ENCODE measurements at places on chromosomes 11 and 22.

DNA sequence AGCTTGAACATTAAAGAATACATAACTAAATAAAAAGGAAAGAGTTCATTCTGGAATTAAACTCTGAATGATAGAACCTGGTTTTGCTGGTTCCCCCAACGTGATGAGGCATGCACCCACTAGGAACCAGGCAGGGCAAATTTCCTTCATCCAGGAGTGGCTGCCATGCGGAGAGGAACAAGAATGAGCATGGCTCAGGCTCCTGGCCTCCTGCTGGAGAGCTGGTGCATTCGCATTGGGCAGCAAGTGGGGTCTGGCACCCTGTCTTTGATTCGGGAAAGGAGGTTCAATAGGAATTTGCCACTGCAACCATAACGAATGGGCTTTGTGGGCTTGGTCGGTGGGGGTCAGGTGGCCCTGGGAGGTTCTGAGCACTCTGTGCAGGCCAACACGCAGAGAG lies 169.8 kb upstream of the TENM4 start:
- no peak for DNase-seq

- DNase-seq: no peak
Observed at GRCh38 chr22:17753401-17753989, 20.8 kb downstream of the BID start.

DNA sequence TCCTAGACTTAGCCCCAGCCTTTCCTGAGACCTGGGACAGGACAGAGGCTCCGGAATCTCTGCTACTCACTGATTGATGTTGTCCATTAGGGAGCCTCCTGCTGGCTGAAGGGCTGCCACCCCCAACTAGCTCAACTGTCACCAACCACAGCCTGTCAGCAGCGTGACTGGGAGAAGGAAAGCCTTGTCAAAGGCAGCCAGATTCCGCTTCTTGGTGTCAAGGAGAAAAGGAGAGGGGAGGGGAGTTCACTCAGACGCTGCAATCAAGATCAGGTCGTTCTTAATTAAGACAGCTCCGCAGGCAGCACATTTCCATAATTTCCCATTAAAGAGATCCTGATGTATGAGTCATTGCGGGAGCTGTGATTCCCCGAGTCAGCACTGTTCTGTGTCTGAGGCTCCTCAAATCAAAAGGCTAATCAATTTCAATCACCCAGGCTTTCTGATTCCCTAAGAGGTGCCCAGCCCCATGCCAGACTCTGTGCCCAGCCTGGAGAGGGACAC lies 152.8 kb upstream of the ZBED5 start:
- DNase-seq: peak; percentile 33

GRCh38 chr11:120306519-120307242 lies 18.4 kb upstream of the TLCD5 start:
- DNase-seq: no peak

DNA sequence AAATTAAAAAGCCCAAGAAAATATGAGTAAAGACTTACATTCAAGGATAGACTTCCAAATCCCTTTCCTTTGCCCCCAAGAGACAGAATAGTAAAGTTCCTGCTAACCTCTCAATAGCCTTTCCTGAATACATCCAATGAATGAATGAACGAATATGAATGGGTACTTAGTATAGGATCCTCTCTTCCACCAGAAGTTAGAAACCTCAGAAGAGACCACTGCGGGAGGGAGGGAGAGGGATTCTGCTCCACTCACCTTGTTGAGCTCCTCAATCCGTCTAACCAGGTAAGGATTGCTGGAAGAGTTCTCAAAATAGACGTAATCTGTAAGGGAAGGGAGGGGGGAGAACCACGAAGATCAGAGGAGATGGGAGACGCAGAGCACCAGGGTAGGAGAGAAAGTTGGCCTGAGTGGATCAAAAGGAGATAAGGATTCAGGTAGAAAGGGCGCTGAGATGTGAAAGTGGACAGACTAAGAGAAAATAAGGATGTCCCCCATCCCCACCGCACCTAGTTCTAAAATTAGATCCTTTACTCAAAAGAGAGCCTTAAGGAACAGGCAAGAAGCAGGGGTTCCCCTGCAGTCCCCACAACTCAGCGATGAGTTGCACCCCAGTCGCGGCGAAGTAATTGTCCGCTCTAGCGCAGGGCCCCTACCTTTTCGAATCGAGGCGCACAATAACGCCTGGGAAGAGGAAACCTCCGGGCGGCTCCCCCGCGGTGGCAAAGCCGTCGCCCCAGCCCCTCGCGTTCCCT lies 1.1 kb downstream of the MTA2 start:
- DNase-seq: no peak

- DNase-seq: no peak
Observed at GRCh38 chr22:42724062-42724461, 3.4 kb upstream of the A4GALT start.

DNA sequence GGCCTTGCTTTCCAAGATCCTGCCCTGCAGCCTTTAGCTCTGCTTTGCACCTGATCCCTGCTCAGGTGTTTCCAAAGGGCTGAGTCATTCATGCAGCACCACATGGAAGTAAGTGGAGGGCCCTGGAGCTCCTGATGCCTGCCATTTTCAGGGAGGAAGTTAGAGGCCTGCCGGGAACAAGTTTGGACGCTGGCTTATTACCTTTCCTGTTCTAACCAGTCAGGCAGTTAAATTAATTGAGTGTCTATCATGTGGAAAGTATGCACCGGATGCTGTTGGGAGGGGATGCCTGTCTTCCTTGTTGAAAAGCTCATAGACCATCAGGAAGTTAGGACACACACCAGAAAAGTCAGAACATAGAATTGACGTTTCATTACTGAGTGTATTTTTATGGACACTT lies 73.7 kb upstream of the PLET1 start:
- DNase-seq: no peak

DNA sequence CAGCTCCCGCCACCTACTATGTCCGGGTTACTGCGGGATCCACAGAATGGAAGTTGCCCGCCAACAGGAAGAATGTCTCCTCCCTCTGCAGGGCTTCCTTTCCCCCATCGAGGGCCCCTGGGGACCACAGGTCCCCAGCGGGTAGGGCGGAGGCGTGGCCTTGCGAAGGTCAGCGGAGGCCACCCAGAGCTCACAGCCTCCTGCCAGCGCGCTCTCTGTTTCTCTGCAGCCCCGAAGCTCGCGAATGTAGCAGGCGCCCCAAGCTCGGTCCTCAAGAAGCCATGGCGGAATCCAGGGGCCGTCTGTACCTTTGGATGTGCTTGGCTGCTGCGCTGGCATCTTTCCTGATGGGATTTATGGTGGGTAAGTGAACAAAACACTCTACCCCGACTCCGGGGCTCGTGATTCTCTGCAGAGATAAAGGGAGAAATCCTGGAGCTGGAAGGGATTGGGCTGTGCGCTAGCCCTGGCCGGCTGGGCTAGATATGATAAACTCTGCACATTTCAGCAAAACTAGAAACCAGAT lies at the start of gene NAALAD2:
NAALAD2 (plus strand) TSS at position 186 of the 526 bp plus-strand sequence; CDS start at position 282, 96 bp downstream.
- DNase-seq: peak; percentile 75

DNA sequence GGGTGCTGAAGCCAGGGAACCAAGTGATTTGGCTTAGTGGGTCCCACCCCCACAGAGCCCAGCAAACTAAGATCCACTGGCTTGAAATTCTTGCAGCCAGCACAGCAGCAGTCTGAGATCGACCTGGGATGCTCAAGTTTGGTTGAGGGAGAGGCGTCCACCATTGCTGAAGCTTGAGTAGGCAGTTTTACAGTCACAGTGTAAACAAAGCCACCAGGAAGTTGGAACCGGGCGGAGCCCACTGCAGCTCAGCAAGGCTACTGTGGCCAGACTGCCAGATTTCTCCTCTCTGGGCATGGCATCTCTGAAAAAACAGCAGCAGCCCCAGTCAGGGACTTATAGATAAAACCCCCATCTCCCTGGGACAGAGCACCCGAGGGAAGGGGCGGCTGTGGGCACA lies 424.1 kb upstream of the TENM4 start:
- DNase-seq: no peak
